ENCODE measurements at places on chromosomes 5 and 9.

GRCh38 chr9:36152741-36153438, 16.3 kb upstream of the CCIN start:
- DNase-seq = no peak

- no peak for DNase-seq
Measured at GRCh38 chr5:150665044-150665443, 4.0 kb downstream of the MYOZ3 start.

GRCh38 chr5:81558188-81558587, 164.3 kb upstream of the ACOT12 start:
- no peak for DNase-seq

- DNase-seq = no peak
Measured at GRCh38 chr5:1411099-1411498, 34.1 kb downstream of the SLC6A3 start.

DNA sequence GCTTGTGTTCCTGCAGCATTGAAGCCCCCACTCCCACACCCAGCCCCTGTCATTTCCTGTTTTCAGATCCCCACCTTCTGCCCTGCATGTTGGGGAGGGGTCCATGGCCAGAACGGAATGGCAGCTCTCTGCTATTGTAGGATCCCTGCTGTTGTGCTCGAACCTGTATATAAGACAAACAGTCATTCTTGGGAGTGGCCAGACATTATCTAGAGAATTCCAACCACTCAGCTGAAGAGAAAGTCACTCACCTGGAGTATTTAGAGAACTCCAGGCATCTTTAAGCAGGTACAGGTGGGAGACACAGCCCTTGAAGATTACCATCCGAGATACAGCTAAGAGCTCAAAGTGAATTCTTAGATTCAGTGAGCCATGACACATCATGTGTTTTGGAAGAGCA, 96.1 kb downstream of the C9orf152 start:
- no peak for DNase-seq

GRCh38 chr9:135474915-135475314, 4.7 kb upstream of the PPP1R26 start:
- DNase-seq = no peak

GRCh38 chr5:135600152-135600570, 21.4 kb upstream of the CXCL14 start:
- no peak for DNase-seq

GRCh38 chr5:81708889-81709288, 42.0 kb downstream of the SSBP2 start:
- no peak for DNase-seq

DNA sequence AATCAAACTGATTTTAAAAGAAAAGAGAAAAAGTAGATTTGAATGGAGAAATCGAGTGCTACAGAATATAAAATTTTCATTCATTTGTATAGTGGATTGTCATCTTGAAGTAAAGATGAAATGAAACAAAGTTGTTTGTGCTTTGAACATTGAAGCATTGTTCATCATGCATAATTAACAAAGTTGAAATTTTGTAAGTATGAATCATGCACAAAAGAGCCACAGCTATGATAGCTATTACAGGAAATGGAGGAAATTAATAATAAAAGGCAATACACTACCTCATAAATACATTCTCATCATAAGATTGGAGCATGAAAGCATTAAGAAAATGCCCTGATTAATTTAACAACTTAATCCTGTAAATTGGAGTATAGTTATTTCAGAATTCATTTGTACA, 153.4 kb upstream of the TLX3 start:
- no peak for DNase-seq

GRCh38 chr5:143229896-143230675, 173.4 kb downstream of the NR3C1 start:
- DNase-seq = no peak

DNA sequence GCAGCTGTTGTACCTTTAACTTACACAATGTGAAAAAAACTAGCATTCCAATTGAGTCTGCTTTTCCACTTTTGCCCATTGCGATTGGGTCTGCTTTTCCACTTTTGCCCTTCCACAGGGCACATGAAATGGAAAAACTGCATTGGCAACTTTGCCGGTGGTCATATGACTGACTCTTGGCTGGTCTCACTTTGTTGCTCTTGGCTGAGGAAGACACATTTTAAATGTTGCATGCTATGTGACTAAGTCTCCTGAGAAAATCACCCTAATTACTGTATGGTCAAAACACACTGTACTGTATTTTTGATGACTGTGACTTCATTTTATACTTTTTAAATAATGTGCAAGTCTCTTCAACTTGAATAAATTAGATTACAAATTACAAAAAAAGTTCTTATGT, 1.6 kb upstream of the OXCT1 start:
- DNase-seq = no peak

GRCh38 chr9:135033487-135033886, 54.0 kb upstream of the OLFM1 start:
- DNase-seq = no peak
